ENCODE measurements at places on chromosomes 13 and 19.
A peak's percentile ranks its signal among the peaks of the same experiment; 100 is the strongest.

DNA sequence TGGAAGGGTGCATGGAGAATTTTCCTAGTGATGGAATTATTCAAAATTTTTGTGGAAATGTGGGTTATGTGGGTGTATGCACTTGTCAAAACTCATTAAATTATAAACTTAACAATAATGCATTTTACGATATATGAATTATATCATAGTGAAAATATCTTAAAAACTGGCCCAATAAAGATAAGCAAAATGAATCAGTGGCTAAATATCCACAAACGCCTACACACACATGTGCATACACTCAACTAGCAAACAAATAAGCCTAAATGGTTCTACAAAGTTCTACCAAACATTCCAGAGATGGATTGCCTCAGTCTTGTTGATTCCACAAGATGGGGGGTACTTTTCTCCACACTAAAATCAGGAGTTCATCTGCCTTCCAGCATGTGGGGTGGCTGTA is 349.5 kb downstream of the TSHZ3 start:
- DNase-seq = no peak

DNA sequence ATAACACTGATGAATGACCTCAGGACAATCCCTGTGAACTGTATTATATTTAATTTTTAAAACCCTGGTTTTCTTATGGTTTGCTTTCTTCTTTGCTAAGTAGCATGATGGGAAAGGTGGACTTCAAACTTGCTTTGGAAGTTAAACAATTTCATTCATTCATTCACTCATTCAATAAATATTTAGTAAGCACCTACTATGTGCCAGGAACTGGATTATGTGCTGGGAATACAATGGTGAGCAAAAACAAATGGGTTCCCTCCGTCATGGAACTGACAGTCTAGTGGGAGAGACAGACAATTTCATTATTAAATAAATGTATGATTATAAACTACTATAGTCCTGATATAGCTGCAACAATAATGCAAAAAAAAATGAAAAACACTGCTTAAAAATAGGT is 70.3 kb downstream of the USP12 start:
- DNase-seq = no peak

DNA sequence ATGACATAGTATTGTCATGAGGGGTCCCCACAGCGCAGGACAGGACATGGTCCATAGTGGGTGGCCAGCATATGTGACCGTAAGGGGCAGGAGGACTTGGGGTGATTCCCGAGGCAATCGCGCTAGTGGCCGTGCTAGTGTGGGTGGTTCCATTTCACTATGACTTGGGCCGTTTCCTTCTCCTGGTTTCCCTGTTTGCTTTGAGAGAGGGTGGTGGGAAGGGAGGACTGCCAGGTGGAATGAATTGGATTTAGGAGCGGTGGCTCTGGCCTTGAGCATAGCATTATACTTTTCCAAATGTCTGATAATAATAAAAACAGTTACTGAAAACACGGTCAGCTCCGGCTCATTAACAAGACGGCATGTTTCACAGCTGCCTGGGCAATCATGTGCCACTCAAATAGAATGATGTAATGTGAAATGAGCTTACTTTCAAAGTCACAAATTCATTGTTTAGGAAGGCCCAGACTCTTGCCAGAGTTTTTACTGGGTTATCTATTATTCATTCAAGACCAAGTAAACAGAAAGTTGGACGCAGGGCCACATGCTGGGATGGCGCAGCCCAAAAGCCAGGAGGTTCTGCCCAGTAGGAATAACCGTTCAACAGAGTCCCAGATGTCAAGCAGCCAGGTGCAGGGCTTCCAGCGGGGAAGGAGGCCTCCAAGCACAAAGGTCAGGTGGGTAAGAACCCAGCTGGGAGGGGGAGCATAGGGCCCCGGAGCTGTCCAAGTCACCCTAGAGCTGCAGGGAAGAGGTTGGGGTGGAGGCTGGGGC is 19.6 kb upstream of the SLC15A1 start:
- peak; percentile 70 for DNase-seq

DNA sequence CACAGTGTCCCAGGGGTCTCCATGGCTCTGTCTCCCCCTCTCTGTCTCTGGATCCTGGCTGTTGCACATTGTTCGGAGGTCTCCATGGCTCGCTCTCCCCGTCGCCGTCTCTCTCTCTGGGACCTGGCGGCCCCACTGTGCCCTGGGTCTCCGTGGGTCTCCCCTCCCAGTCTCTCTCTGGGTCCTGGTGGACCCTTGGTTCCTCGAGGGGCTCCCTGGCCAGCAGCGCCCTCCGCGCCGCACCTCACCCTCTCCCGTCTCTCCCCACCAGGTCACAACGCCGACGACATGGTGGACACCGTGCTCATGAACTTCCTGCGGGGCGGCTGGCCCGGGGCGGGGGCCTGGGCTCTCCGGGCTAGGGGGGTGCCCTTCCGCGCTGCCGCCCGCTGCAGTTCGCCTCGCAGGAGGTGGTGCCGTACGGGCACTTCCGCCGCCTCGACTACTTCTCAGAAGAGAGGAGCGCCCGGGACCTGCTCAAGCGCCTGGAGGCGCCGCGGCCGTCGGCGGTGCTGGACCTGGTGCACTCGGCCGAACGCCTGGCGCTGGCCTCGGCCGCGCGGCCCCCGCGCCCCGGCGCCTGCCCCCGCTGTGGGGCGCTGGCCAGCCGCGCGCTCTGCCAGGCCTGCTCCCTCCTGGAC is 29.1 kb downstream of the SIGLEC5 start:
- no peak for DNase-seq

GRCh38 chr19:14393329-14393728 is 12.1 kb downstream of the ADGRE5 start:
- no peak for DNase-seq

GRCh38 chr13:58085274-58085673 is 453.7 kb downstream of the PCDH17 start:
- DNase-seq = no peak

DNA sequence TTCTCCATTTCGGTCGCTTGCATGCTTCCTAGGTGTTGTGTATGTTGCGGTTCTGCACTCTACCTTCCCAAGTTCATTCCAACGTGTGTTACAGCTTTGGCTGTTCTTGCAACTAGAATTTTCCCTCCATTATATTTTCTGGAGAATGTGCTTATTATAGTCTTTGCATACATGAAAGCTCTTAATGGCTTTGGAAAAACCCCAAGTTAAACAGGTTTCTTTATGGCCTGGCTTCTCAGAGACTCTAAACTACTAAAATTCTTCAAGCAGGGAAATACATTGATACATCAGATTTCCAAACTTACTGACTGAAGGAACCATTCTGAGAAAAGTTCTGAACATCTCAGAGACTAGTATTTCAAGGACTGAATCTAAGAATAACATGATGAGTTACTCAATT is 11.9 kb downstream of the MIPEP start:
- DNase-seq = no peak

- DNase-seq = peak; percentile 16
Measured at GRCh38 chr13:43085545-43085944, 62.2 kb downstream of the DNAJC15 start.

DNA sequence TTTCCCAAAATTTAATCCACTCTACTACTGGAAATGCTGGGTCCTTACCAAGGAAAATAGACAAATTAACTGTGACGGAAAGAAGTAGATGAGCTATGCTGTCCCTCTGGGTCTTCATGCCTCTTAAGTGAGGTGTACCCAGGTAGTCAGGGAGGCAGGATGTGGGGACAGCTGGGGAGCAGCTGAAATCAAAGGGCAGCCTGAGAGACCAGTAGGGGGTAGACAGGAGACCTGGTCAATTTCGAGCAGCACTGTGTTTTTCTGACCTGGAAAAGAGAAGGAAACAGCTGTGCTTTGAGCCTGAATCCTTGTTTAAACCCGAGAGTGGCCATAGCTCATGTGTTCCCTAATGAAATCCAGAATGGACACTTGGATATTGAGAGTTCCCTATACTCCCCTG is 587.3 kb downstream of the EFNB2 start:
- DNase-seq = no peak

DNA sequence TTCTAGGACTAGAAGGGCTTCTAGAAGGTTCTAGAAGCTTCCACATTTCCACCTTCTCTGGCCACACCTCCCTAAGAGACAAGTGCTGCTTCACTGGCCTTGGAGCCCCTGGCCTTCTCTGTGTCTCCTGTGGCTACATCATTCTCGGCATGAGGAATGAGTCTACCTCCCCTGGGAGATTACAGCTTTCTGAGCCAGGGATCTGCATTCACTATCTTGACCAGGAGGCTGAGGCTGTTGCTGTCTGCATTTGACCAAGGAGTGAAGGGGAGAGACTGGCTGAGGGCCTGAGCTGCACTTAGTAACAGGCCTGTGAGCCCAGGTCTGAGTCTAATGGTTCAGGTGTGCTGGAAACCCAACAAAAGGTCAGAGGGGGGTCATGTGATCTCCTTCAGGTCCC is 5.3 kb downstream of the CPAMD8 start:
- no peak for DNase-seq

DNA sequence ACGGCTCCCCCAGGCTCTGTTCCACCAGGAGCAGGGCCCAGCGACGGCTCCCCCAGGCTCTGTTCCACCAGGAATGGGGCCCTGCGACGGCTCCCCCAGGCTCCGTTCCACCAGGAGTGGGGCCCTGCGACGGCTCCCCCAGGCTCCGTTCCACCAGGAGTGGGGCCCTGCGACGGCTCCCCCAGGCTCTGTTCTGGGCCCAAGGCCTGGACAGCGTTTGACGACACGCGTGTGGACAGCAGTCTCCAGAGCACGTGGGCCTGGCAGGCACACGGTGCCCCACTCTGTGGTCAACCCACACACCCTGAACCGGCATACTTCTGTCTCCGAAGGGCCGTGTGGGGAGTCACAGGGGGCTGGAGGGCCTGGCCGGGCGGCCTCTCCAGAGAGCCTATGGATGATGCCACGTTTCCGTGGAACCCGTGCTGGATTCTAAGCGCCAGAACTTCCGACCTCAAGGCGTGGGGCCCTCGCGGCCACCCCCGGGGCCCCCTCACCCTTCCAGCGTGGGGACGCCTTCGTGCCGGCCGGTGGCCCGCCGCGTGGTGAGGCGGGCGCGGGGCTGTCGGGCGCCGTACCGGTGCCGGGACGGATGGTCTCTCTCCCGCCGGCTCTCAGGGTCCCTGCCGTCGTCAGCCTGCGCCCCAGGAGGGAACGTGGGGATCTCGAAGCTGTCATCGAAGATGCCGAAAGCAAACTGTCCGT is 11.6 kb downstream of the FGF22 start:
- DNase-seq = no peak

DNA sequence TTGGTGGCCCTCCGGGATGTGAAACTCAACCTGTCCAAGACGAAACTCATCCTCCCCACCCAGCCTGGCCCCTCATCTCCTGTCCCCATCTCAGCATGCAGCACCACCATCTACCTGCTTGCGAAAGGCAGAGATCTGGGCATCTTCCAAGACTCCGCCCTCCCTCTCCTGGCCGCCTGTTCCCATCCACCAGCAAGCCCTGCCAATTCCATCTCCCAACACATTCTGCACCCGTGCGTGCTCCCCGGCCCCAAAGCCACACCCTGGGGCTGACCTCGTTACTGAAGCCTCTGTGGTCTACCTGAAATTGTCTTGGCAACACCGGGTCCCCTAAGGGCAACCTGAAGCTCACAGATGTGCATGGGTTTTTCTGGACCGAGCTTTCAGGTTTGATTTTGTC is 13.2 kb upstream of the CAMSAP3 start:
- DNase-seq = no peak

DNA sequence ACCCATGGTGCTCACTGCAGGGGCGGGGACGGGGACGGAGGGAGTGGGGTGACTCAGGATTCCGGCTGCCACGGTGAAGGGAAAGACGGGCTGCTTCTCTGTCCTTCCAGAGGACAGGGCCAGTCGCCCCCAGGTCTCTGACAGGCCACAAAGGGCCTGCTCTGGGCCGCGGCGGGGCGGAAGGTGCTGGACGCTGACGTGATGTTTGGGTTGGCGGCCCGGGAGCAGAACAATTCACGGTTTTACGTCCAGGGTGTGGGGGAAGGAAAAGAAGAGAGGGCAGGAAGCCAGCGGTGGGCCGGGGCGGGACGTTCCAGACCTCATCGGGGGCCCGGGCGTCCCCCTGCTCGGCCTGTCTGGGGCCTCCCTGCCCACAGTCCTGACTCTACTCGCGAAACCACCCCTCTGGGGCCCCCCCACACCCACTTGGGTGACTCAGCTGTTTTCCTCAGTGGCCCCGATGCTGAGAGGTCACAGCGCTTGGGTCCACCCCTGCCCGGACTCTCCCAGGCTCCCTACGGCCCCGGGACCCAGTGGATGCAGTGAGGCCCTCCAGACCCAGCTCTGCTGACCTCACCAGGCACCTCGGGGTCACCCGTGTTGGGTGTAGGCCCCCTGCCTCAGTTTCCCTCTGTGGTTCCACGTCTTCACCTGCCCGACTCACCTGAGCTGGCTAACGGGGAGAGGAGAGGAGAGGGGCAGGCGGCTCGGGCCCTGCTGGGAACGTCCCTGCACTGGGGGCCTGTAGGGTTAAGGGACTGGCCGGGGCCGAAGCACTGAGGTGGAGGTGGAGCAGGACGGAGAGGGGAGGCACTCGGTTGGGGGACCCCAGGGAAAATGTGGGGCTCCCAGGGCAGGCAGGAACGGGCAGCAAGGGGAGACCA is 29.2 kb downstream of the PIP5K1C start:
- DNase-seq = no peak

DNA sequence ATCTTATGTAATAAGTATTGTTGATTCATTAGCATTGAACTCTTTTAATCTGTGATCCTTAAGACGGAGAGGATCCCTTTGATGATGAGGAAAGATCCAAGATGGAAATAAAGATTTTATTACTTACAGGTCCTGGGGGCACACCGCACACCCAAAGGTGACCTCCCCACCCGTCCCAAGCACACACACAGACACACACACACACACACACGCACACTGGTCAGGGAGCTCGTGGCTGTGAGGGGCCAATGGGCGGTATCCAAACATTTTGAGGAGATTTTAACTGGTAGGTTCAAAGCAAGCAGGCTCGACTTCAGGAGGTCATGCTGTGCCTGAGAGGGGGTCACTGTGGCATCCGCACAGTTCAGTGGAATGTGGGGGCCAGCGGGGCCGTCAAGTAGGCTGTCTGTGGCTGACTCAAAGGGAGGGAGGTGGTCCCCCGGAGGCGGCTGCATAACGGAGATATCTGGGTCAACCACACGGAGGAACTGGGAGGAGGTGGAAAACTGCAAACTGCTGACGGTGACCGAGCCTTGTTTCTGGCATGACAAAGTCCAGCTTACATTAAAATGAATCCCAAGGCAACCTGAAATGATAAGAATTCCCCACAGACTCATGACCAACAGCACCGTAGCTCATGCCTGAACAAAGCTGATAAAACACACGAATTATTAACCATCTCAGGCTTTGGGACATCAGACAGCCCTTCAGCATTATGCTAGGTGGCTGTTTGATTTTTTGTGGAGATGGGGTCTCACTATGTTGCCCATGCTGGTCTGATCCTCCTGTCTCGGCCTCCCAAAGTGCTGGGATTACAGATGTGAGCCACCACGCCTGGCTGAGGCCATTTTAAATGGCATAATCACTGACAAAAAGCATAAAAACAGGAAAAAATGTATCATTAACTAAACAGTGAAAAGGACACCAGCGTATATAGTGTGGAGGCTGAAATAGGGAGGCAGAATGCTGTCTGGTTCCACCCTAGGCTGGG is 20.9 kb upstream of the SIGLEC11 start:
- DNase-seq = no peak

DNA sequence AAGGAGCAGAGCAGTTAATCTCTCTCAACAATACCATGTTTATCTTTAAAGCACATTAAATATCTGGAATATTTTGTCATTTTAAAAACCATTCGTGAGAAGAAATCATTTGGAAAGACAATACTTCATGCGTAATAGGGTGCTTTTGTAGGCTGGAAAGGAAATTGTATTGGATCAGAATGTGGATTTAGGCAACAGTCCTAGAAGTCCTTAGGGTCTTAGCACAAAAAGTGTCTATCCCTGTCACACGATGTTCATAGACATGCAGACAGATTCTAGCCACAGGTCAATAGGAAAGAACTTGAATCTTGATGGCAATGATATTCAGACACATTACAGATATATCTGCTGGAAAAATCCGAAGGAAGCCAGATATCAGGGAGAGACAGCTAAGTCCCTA is 156.0 kb downstream of the KCTD12 start:
- peak; percentile 37 for DNase-seq
